ENCODE measurements at places on chromosomes 11 and 22.

DNA sequence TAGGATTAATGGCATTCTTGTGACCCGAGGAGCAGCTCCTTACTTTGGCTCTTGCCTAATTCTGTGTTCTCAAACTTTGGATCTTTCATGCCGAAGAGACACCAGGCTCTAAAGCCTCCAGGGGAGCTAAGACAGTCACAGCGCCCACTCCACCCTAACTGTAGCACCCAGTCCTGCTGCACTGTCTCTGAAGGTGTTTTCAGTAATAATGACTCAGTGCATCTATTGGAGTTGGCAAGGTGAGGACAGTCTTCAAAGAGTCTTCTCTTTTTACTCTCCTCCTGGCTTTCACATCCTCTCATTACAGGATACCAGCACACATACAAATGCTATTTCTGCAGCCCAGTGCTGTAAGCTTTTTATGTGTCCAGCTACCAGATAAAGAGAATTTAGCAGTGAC, 69.4 kb downstream of the PPFIBP2 start:
- no peak for DNase-seq

GRCh38 chr11:47464483-47464882, 15.5 kb upstream of the RAPSN start:
- no peak for DNase-seq

- DNase-seq, result peak; percentile 37
Observed at GRCh38 chr11:71420455-71421241, 27.5 kb downstream of the DHCR7 start.

DNA sequence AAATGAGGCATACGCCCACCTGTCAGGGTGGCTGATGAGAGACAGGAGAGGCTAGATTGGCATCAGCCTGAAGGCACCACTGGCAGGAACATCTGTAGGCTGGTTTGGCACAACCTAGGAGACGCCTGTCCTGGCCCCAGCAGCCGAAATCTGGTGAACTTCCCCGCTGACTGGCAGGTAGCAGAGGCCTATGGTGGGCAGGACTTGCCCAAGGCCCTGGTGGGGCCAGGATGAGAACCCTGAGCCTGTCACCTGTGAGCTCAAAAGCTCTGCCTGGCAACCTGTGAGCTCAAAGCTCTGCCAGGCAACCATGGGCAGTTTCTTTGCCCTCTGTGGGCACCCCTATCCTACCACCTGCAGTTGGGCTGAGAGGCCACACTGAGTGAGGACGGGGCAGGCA, 2.5 kb downstream of the DERL3 start:
- DNase-seq, result no peak

GRCh38 chr11:122421702-122422101, 233.8 kb upstream of the UBASH3B start:
- DNase-seq, result no peak

DNA sequence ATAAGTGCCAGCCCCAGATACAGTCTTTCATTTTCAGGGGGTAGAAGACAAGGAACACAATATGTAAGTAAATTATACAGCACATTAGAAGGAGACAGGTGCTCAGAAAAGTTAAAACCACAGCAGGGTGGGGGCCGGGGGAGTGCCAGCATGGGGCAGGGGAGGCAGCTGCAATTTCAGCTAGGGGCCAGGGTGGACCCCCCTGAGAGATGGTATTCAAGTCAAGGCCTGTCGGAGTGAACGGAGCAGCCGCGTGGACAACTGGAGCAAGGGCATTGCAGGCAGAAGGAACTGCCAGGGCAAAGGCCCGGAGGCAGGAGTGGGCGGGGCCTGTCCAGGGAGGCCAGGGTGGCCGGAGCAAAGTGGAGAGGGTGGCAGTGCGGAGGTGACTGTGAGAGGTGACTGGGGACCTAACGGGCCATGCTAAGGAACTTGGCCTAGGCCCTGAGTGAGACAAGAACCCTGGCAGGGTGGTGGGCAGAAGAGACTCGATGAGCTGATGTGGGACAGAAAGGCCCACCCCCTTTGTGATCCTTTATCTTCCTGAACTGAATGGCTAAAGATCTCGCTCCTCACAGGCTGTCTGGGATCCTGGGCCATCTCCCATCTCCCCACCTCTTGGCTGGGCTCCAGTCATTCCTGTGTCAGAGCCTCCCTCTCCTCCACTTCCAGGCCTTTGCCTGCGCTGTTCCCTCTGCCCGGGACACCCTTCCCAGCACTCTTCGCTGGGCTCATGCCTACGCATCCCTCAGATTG, 22.4 kb upstream of the FLRT1 start:
- no peak for DNase-seq

DNA sequence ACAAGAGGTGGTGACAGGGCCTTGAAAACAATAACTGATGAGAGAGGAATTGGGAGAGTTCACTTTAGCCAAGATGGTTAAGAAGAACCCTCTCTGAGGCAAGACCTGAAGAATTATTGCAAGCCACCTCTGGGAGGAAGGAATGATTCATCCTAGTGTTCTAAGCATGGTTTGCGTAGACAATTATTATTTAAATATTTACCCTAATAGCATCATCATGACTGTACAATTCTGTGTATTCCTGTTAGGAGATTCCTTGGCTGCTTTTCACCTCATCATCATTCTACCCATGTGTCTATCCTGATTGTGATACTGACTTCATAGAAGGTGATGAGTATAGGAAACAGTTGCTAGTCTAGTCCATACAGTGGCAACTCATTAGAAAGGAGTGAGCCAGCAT, 264.4 kb downstream of the DDX10 start:
- no peak for DNase-seq

GRCh38 chr11:98679673-98680072, 341.1 kb upstream of the CNTN5 start:
- DNase-seq, result no peak

DNA sequence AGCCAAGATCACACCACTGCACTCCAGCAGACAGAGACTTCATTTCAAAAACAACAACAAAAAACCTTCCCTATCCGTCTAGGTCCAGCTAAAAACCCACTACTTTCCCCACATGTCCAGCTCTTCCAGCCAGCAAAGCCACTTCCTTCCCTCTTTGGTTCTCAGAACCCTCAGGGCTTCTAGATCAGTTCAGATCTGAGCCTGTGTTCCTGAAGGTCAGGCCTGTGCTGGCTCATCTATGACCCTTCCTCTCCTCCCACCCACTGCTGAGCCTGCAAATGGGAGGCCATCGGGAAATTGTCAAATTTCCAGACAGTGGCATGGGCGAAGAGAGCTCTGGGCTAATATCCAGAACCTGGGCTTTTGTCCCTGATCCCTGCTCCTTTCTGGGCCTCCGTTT, 37.8 kb downstream of the SLCO2B1 start:
- no peak for DNase-seq

- DNase-seq, result peak; percentile 75
Observed at GRCh38 chr22:33302049-33302545, 243.9 kb upstream of the SYN3 start.

DNA sequence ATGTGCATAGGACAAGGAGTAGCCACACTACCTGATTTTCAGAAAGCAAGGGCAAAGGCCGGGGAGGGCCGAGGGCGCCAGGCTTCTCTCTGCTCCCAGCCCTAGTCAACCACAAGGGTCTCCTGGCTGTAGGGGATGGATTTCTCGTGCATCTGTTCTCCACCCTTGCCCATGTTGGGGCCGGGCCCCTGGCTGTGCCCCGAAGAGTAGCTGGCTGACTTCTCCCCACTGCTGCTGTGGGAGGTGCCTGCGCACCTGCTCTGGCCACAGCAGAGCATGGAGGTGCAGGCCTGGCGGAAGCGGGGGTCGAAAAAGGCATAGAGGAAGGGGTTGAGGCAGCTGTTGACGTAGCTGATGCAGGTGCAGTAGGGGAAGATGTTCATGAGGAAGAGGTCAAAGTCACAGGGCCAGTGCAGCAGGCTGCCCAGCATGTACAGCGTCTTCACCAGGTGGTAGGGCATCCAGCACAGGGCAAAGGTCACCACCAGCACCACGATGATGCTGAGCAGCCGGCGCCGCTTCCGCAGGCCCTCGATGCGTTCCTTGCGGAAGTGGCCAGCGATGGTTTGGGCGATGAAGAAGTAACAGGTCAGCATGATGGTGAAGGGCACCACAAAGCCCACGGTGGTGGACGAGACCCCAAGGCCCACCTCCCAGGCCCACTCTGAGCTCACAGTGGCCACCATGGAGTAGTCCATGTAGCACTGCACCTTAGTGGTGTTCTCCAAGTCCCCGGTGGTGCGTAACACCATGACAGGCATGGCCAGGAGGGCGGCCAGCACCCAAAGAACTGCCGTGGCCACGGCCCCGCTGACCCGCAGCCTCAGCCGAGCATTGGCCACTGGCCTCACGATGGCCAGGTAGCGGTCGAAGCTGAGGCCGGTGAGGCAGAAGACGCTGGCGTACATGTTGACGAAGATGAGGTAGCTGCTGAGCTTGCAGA, 1.0 kb downstream of the APLNR start:
- no peak for DNase-seq

- DNase-seq, result no peak
Observed at GRCh38 chr11:114889594-114890011, 211.3 kb downstream of the NXPE2 start.

- DNase-seq, result no peak
Observed at GRCh38 chr11:76698321-76699043, 27.9 kb upstream of the LRRC32 start.

DNA sequence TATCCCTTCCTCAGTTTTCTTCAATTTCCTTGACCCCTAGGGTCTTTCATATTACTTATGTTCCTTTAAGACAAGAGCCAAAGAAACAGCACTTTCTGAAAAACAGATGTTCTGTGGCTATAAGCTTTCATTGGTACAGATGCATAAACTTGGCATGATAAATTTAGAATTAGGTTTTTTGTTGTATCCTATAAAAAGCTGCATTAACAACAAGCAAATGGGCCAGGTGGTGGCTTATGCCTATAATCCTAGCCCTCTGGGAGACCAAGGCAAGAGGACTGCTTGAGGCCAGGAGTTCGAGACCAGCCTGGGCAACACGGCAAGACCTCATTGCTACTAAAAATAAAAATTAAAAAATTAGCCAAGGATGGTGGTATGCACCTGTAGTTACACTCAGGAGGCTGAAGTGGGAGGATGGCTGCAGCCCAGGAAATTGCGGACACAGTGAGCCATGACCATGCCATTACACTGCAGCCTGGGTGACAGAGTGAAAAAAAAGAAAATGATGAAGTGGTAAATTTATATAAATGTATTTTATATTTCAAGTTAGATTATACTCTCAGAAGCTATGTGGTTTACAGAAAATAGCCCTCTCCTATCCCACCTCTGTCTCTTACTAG, 18.3 kb downstream of the KMT5B start:
- no peak for DNase-seq

DNA sequence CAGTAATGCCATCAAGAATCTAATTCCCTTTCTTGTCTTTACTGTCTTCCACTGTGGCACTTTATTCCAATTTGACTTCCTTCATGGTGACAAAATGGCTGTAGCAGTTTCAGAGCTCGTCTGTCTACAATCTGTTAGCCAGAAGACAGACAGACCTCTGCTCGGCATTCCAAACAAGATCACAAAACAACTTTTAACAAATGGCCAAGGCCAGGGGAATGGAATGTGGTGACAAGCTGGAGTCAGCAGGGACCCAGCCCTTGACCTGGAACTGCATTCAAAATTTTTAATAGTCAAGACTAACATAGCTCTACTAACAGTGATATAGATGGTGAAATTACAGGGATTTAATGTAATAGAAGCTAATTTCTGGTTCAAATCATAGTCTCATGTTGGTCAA, 637.2 kb downstream of the ETS1 start:
- DNase-seq, result no peak

- no peak for DNase-seq
Observed at GRCh38 chr11:29914203-29914930, 102.5 kb downstream of the KCNA4 start.

- no peak for DNase-seq
Observed at GRCh38 chr11:102419181-102419580, 33.4 kb downstream of the TMEM123 start.

- no peak for DNase-seq
Observed at GRCh38 chr11:110128161-110128560, 35.0 kb downstream of the ZC3H12C start.

GRCh38 chr22:22958621-22959020, 71.0 kb downstream of the IGLL5 start:
- DNase-seq, result no peak

DNA sequence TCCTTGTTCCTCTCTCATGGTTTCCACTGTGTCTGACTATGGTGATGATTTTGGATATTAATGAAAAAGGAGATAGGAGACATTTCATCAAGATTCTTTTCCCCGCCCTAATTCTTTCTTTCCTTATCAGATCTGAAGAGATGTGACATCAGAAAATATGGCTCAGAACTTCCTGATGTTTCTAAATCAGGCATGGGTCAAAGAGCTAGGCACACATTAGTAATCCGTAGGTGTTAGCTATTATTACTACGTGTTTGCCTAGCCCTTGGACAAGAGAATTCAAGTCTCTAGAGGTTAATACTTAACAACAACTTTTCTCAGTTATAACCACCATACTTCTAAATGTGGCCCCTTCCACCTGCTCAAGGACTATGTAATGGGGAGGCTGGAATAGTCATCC, 5.8 kb downstream of the JOSD1 start:
- DNase-seq, result no peak

DNA sequence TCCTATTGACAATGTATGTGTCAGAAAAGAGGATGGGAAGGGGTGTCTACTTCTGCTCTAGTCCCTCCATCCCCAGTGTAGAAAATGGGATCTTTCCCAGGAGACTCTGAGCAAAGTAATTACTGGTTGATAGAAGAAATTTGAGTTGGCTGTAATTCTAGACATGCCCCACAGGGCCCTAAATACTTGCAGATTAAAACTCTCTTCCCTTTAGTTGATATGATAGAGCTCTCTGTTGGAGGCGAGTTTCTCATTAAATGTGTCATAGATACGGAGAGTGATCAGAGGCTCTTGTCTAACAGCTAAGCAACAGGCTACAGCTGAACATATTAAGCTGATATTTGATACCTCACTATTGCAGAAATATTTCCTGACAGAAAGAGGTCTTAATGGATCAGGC, 32.9 kb downstream of the OR52E1 start:
- no peak for DNase-seq

DNA sequence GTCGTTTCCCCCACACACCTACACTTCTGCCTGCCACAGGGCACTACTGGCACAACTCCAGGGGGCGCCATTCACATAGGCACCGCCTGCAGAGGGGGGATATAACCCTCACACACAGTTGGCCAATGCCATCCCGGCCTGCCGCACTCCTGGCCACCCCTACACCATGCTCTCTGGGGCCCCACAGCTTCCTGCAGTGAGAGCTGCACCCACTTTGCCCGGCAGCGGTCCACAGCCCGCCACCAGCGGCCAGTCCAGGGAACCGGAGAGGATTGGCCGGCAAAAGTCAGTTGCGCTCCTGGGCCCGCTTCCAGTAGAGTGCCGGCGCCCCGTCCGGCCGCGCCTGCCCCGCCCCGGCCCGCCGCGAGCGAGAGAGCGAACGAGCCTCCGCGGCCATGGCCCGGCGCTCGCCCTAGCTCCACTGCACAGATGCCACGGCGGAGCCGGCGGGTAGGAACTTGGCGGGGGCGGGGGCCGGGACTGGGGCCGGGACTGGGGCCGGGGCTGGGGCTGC, 25.6 kb upstream of the SUSD2 start:
- DNase-seq, result peak; percentile 71

DNA sequence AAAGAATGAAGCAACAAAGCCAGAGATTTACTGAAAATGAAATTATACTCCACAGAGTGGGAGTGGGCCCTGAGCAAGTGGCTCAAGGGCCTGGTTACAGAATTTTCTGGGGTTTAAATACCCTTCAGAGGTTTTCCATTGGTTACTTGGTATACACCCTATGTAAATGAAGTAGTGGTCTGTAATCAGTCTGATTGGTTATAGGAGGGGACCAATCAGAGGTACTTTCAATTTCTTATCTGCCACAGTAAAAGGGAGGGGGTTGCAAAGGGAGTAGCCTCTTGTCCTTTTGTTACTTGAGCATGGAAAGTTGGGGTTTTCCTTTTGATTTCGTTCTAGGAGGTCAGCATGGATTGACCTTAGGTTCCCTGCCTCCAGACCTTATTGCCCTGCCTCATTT, 63.5 kb downstream of the ATM start:
- no peak for DNase-seq

Measured in GM06990 (cell line).